ENCODE measurements at places on chromosomes 5 and 9.

GRCh38 chr5:157177953-157178352 lies 2.7 kb upstream of the ITK start:
- no peak for DNase-seq

GRCh38 chr5:110634475-110634874 lies 92.0 kb downstream of the TMEM232 start:
- no peak for DNase-seq

- peak; percentile 14 for DNase-seq
Measured at GRCh38 chr5:168669156-168669555, 90.0 kb upstream of the PANK3 start.

GRCh38 chr5:73545403-73545779 lies 20.0 kb downstream of the ANKRA2 start:
- no peak for DNase-seq

DNA sequence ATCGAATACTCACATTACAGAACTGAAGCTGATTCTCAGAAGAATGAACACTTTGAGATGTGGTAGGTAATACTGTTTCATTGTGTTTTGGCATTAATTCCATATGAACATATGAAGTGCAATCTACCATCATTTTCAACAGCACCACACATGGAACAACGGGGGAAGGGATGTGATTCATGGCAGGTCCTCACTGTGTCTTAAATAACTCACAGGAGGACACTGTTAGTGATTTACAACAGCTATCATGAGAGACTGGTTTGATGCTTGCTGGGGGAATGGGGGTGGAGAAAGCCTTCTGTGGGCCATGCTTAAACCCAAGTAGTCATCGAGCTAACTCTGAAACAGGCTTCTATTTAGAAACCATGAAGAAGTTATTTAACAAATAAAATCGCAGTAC lies 232.9 kb downstream of the SPOCK1 start:
- DNase-seq = no peak

DNA sequence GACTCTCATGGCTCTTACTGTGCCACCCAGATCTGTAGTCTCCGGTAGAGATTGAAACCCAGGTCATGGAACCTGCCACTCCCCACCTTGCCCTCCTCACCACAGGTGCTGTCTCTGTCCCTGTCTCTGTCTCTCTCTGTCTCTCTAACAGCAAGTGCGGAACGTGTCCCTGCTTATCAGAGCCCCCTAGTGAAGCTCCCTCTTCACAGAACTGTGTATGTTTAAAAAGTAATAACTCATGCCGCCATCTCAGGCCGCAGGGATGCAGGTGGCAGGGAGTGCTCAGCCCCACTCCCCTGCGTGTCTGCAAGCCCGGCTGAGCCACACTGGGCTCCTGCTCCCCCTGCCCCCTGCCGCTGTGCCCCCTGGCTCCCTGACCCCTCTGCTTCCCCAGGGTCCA lies 43.8 kb downstream of the UNC5A start:
- DNase-seq = no peak

DNA sequence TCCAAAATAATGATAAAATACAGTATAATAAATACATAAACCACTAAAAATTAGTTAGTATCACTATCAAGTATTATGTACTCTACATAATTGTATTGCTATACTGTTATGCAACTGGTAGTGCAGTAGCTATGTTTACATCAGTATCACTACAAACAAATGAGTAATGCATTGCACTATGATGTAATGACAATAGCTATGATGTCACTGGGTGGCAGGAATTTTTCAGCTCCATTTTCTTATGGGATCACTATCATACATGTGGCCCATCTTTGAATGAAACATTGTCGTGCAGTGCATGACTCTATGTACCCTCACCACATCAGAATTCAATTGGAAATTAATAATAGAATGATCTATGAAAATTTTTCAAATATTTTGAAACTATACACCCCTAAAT lies 201.3 kb downstream of the MPDZ start:
- no peak for DNase-seq

DNA sequence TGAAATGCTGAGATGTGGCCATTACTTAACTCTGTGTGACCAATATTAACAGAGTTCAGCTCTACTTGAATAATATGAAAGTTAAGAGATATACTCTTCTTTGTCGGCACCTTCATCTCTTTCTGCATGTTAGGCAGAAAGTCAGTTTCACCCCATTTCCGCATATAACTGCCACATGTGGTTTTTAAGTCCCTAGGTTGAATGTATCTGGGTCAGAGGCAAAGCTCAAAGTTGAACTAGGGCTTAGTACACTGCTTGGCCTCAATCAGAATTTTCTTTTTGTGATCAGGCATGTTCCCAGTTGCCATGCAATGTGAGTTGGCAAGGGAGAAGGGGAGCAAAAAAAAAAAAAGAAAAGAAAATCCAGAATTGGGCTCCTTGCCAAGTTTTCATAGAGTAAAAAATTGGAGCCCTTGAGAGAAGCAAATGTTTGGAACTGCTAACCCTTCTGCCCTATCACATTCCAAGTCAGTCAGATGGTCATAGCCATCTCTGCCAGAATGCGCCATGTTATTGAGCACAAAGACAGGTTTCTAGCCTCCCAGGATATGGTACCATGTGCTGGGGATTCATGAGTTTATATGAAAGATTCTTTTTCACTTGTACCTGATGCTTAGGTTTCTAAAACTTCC lies 251.2 kb upstream of the RORB start:
- no peak for DNase-seq

- DNase-seq = no peak
Measured at GRCh38 chr9:135488013-135488330, 8.4 kb downstream of the PPP1R26 start.

DNA sequence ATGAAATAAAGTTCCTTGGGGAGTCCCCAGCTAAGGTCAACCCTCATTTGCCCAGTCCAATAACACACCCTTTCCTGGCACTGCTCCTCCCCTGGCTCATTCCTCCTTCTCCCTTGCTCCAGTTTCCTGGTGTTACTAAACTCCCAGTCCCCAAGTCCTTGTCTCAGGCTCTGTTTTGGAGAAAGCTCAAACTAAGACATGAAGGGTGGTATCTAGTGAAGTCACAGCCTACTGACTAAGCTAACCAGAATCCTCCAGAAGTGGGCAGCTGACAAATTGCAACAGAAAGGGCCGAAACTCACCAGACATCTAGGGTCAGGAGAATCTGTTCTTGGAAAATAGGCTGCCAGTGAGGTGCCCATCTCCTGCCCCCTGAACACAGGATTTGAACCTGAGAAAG lies 118.7 kb upstream of the NEK6 start:
- DNase-seq = no peak

GRCh38 chr5:34717426-34718327 lies 61.5 kb downstream of the RAI14 start:
- no peak for DNase-seq

DNA sequence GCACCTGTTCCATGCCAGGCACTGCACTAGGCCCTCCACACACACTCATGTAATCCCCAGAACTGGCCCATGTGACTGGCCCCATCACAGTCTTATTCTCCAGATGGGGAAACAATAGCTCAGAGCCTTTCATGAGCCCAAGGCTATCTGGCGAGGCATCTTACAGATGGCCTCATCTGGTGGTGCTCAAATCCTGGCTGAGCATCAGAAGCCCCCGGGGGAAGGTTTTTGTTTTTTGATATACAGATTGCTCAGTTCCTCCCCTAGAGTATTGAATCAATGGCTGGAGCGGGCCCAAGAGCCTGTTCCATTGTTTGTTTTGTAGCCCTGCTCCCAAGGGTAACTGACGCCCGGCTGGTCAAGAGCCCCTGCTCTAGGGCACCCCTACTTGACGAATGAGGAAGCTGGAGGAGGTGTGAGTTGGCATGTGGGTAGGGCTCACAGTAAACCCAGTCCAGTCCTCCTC lies 145.3 kb upstream of the RAPGEF1 start:
- no peak for DNase-seq
